Activated CD4-positive, alpha-beta T cell treated with anti-CD3 and anti-CD28 coated beads, Interleukin-2, amount 50 U/mL, for 48 hours (primary cell): ENCODE measurements at places on chromosomes 7 and 10.

- DNase-seq: no peak
Observed at GRCh38 chr7:130270947-130271800, 4.5 kb downstream of the CPA2 start.

DNA sequence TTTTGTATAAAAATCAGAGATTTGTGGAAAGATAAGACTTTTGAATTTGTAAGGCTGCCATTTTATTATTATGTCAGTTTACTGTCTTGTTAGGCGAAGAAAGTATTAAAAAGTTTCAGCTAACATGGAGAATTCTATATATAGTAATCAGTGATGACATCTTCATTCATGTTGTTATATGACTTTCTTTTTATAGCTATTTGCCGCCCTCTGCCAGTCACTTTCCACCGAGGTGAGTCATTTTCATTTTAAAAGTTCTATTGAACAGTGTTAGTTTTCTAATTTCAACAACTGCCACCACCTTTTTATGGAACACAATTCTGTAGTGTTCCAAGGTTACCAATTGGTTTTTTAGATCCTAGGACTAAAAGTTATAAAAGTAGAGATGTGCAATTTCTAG lies 11.8 kb downstream of the CUTC start:
- DNase-seq: no peak

GRCh38 chr7:33753881-33754525 lies 151.3 kb upstream of the BMPER start:
- DNase-seq: no peak

- no peak for DNase-seq
Observed at GRCh38 chr10:80684259-80684658, 146.6 kb downstream of the SH2D4B start.

GRCh38 chr7:150977382-150978125 lies 567 bp downstream of the KCNH2 start:
- no peak for DNase-seq

- no peak for DNase-seq
Observed at GRCh38 chr7:76011442-76011861, 17.1 kb upstream of the TMEM120A start.

GRCh38 chr10:98368644-98369043 lies 46.3 kb downstream of the PYROXD2 start:
- DNase-seq: no peak

DNA sequence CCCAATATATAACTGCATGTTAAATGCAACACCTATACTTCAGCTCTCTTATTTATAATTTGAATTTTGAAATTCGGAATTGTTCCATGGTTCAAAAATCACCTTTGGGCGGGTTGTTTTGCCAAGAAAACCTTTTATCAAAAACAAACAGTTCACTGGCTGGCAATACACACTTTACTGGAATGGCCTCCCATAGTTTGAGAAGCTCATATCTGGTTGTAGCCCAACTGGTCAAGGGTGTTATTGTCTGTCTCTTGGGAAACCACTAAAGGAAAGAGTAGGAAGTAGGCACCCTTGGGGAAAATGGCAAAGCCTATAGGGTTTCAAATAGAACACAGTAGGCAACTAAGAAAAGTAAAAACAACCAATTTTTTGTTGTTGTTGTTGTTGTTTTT lies 117.9 kb downstream of the HIPK2 start:
- no peak for DNase-seq

- no peak for DNase-seq
Observed at GRCh38 chr7:13992596-13992964, 3.1 kb upstream of the ETV1 start.

DNA sequence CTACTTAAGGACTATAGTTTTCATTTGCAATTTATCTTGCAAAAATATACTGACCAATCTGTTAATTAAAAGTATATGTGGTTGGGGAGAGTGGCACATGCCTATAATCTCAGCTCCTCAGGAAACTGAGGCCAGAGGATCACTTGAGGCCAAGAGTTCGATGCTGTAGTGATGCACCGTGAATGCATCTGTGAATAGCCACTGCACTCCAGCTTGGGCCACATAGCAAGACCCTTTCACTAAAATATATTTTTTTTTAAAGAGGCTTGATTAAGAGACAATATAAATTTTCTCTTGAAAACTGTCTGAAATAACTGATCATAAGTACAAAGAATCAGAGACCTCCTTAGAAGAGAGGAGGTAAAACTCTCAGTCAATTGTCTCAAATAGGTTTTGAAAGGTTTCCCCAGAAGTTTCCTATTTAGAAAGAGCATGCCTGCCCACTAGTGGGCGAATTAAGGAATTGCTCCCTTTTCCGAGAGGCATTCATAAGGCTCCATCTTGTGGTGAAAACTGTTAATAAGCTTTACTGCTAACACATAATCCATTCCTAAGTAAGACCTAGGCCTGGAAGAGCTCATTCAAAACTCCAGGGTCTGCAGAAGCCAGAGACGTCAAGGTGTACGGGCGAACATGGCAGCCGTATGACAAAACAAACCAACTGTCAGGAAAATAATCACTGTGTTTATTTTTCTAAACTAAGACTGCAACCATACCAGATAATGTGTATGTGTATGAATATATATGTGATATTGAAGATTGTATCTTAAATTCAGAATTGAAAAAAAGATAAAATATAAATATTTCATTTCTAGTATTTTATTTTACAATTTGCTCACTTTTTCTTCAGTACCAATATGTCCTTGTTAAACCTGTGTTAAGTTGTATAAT lies 6.8 kb upstream of the TAS2R40 start:
- peak; percentile 36 for DNase-seq

GRCh38 chr7:43944286-43944685 lies 18.1 kb downstream of the UBE2D4 start:
- DNase-seq: no peak

- DNase-seq: peak; percentile 24
Observed at GRCh38 chr7:44735403-44736165, 13.1 kb upstream of the ZMIZ2 start.

- DNase-seq: no peak
Observed at GRCh38 chr7:31095286-31096197, 43.4 kb downstream of the ADCYAP1R1 start.

DNA sequence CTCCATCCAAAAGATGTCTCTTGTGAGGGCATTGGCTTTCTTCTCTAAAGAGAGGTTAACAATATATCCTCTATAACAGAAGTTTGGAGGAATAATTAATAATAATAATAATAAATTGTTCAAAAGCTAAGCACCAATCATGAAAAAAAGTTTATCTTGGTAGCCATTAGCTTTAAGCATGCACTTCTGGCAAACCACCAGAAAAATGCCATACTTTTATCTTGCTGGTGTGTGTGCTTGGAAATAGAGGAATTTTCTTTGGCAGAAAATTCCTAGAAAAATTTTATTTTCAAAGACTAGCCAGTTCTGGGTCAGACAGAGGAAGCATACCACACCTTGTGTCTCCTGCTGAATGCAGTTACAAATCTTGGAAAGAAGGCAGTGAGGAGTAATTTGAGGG lies 52.5 kb upstream of the NPY start:
- DNase-seq: no peak

- DNase-seq: no peak
Observed at GRCh38 chr10:15531927-15532722, 161.0 kb upstream of the FAM171A1 start.

DNA sequence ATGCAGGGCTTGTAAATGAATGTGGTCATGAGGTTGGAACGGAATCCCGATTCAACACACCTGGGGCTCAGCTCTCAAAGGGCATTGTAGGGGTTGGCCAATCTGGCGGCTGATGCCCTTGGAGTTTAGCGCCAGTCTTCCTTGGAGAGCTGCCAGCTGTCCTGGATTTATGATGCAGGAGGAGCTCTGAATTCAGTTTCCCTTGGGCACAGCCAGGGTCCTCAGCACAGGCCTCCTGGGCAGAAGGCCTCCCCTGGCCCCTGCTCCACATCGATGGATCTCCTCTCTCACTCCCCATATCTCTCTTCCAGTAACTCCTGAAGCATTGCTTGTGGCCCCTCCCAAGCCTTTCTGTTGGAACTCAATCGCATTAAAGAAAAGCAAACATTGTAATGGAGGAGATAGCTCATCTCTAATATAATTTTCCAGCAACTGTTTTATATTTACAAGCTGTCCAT lies 985 bp upstream of the CYTH3 start:
- DNase-seq: no peak

GRCh38 chr10:99785646-99786045 lies 3.2 kb downstream of the ABCC2 start:
- DNase-seq: no peak

DNA sequence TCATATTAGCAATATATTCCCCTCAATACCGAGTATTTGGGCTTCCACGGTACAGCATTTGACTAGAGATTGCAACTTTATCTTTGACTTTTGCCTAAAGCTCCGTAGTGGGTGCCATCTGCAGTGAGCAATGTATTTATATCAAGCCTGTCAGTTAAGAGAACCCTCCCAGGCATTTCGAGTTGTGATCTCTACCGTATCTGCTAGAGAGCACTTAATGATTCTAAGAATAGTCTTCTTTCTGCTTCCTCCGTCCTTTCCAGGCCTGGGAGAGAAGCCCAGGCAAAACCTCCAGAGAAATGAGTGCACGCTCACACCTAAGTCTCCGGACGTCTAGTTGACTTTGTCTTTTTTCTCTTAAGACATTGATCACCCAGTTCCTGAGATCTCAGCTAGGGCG lies 210.6 kb downstream of the KLF6 start:
- DNase-seq: no peak

DNA sequence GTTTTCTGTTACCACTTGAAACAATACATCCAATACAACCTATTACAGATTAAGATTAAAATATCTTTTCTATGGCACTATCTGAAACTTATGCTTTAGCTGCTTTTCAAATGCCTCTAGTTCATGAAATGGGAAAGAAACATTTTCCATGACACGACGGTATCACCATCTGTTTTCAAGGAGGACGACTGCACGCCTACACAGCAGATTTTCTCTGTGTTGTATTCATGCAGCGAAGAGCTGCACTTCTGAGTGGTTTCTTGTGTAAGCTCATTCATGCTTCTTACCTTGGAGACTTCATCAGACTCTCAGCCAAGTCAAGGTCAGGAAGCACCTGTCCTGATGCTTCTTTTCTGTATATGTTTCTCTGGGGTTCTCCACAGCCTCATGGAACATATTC lies 179.2 kb downstream of the DYNC1I1 start:
- DNase-seq: no peak

- no peak for DNase-seq
Observed at GRCh38 chr10:79029478-79030390, 39.0 kb upstream of the ZMIZ1 start.

- no peak for DNase-seq
Observed at GRCh38 chr10:110967009-110967630, 47.7 kb downstream of the SHOC2 start.

DNA sequence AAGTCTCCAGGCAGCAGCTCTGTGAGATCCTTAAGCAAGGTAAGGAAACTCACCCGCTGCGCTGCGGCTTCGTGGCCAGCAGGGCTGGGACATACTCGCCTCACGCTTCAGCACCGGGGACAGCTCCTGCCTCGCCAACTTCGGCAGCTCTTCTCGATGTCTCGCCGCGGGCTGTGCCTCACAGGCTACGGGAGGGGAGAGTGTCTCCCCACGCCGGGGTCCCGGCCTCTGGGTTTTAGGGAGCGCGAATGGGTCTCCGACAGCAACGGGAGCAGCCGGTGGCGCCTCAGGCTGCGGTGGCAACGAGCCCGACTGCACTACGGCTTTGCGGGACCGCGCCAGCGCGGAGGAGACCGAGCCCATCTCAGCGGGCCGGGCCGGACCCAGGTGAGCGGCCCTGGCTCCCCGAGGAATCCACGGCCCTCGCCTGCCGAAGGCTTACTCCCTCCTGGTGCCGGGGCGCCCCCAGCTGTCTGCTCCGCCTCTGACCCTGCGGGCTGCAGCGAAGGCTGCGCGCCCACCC lies 62.4 kb downstream of the LSM5 start:
- peak; percentile 70 for DNase-seq

DNA sequence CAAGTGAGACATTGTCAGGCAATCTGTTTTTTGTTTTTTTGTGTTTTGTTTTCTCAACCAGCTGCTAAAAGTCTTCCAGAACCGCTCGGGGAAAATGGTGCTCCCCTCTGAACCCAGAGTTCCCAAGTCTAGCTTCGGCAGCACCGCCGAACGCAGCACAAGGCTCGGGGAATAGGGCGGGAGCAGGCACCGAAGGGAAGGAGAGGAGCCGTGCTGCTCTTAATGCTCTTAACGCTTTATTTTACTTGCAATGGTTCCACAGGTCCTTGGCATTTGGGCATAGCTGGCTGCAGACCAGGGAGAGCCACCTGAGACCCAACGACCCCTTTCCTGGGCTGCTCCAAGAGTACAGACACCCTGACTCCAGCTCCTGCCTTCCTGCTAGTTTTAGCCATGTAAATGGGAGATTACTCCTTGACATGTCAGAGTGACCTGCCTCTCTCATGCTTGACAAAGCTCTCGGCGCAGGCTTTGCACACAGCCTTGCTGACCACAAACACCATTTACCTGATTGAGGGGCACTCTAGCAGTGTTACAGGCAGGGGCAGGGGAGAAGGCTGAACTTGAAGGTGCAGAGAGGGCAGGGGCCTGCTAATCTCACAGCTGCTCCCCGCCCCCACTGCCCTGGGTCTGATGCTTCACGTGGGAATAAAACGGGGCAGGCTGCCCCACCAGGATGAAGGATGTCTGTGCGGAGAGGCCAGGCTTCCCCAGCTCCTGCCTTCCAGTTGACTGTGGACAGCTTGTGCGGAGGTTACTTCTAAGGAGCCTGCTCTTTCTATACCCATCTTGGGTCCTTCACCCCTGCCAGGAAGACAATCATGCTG lies 58.6 kb upstream of the EFCAB10 start:
- DNase-seq: no peak

GRCh38 chr10:44468965-44469364 lies 84.1 kb upstream of the CXCL12 start:
- DNase-seq: no peak

GRCh38 chr7:4715410-4715776 lies 33.3 kb downstream of the FOXK1 start:
- no peak for DNase-seq

GRCh38 chr7:155693826-155694225 lies 49.4 kb downstream of the RBM33 start:
- no peak for DNase-seq

DNA sequence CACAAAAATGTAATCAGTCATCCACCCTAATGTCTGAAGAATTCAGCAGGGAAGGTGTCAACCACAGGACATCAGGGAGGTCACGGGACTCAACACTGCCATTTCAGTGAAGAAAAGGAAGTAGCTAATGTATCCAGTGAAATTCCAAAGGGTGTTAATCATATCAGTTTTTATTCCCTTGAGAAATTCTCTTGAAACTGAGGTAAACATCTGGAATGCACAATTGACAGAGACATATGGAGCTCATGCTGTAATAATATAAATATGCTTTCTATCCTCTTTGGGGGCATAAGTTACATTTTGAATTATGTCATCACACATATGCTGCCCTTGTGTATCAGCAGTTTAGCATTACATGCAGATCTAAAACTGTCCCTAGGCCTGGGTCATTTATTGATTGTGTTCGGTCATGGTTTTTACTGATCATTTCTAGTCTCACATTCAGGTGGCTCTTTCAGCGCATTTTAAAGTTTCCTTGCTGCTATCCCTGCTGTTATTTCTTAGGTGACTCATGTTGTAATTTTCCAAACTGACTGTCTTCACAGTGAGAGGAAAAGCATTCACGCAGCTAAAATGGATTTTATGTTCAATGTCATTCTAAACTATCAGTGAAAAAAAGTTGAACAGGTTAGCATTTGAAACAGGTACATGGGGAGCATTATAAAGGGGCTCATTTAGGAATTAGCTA lies 273.9 kb downstream of the TSPAN12 start:
- DNase-seq: no peak

- no peak for DNase-seq
Observed at GRCh38 chr7:130667593-130668257, 823 bp downstream of the COPG2 start.
